Femur (tissue), 1 donor: ENCODE measurements at places on chromosomes 4 and X.

DNA sequence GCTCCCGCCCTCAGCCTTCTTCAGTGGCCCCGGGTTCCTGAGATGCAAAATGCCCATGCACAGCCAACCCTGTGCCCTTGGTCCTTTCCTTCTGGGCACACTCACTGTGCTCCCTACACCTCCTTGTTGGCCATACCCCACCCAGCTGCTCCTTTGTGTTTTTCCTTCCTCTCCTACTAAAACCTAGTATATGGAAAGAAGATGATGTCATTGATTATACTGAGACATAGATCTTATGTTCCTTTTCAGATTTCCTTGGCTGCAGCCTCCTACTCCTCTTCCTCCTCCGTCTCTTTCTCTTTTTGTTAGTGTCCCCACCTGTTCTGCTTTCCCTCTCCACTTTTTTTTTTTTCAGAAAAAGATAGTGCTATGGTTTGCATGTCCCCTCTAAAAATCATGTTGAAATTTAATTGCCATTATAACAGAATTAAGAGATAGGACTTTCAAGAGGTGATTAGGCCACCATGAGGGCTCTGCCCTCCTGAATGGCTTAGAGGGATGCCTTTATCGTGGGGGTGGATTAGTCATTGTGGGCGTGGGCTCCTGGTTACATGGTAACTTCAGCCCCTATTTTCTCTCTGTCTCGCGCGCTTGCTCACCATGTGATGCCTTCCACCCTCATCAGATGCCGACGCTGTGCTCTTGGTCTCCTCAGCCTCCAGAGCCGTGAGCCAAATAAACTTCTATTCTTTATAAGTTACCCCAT is 254.9 kb upstream of the GATB start:
- no peak for DNase-seq

DNA sequence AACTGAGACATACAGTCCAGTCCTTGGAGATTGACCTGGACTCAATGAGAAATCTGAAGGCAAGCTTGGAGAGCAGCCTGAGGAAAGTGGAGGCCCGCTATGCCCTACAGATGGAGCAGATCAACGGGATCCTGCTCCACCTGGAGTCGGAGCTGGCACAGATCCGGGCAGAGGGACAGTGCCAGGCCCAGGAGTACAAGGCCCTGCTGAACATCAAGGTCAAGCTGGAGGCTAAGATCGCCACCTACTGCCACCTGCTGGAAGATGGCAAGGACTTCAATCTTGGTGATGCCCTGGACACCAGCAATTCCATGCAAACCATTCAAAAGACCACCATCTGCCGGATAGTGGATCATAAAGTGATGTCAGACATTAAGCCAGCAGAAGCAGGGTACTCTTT is 20.4 kb upstream of the FRMPD3 start:
- no peak for DNase-seq

GRCh38 chrX:12137951-12138360 is 317 bp upstream of the FRMPD4 start:
- DNase-seq = peak; percentile 18

- peak; percentile 59 for DNase-seq
Measured at GRCh38 chr4:81472281-81473182, 825 bp upstream of the RASGEF1B start.

GRCh38 chr4:5365071-5366008 is 314.1 kb downstream of the STK32B start:
- DNase-seq = no peak
